ENCODE measurements at places on chromosomes 3 and 15. TPM values are rescaled to one million over a fixed set of nuclear protein-coding genes. Genes with fewer than 3 reads are reported as not detected.

Gene INSYN1
- total RNA-seq, result 11.2 TPM

Gene PRSS50
- total RNA-seq, result not detected

Gene FLNB
- 167 TPM for total RNA-seq

Gene EFHB
- total RNA-seq, result not detected

Gene TGM5
- total RNA-seq, result not detected

- no peak overlapping the region for H3K4me3 ChIP-seq
- no peaks in the 10 kb centered on the region for H3K27me3 ChIP-seq
- no peak for DNase-seq
- H3K36me3 ChIP-seq, result no peaks in the 10 kb centered on the region
- H3K4me1 ChIP-seq, result no peaks in the 10 kb centered on the region
- peak overlapping the region; percentile 12 for H3K27ac ChIP-seq
These were observed 78.8 kb downstream of the AAGAB start for GRCh38 chr15:67175643-67176071.

DNA sequence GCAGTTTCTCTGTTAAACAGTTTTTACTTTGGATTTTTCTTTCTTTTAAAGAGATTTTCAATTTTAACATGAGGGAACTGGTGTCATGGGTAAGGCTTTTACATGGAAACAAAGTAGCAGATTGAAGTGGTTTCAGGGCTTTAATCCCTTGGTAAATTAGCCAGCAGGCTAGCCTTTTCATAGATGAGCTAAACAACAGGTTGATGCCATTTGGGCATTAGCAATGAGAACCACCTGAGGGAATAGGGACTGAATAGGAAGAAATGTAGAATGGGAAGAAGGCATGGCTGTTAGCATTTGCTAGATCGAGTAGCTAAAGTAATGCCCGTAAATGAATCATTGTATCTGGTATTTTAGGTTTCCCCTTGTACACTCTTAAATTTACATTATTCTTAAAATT is 165.5 kb upstream of the MLF1 start:
- DNase-seq, result no peak
- no peaks in the 10 kb centered on the region for H3K27me3 ChIP-seq
- no peak overlapping the region for H3K27ac ChIP-seq
- no peaks in the 10 kb centered on the region for H3K4me1 ChIP-seq
- H3K4me3 ChIP-seq, result no peak overlapping the region

All from uterus (tissue), 4 donors.